ENCODE measurements at places on chromosomes 6 and 20. TPM values are rescaled to one million over a fixed set of nuclear protein-coding genes. Genes with fewer than 3 reads are reported as not detected.

C6orf62 gene
- 66.3 TPM for polyA plus RNA-seq

- no peak for DNase-seq
Measured at GRCh38 chr6:81561071-81561564, 191.4 kb downstream of the TENT5A start.

- no peak for DNase-seq
Measured at GRCh38 chr20:56590888-56591287, 38.2 kb upstream of the TFAP2C start.

PSORS1C1 gene
- 3.0 TPM for polyA plus RNA-seq

LY6G5C gene
- polyA plus RNA-seq: 1.9 TPM

SLC13A3 gene
- 0.19 TPM for polyA plus RNA-seq

DNA sequence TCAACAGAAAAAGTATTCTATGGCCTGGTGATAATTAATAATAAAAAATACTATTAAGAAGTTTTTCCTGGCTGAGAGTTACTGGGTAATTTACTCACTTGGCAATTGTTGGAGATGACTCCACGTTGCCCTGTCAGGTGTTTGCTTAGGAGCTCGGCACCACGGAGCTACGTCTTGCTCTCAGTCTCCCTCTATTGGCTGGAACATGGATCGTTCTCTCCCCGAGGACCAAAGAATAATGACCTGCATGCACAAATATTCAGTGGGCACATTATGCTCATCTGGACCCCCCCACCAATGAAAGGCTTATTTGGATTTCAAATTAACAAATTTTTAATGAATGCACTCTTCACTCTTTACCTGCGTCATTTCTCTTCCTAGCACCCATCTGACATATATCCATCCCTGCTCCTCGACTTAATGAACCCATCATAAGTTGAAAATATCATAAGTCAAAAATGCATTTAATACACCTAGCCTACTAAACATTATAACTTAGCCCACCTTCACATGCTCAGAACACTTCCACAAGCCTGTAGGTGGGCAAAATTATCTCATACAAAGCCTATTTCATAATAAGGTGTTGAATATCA, 71.0 kb upstream of the CD83 start:
- peak; percentile 60 for DNase-seq

DNA sequence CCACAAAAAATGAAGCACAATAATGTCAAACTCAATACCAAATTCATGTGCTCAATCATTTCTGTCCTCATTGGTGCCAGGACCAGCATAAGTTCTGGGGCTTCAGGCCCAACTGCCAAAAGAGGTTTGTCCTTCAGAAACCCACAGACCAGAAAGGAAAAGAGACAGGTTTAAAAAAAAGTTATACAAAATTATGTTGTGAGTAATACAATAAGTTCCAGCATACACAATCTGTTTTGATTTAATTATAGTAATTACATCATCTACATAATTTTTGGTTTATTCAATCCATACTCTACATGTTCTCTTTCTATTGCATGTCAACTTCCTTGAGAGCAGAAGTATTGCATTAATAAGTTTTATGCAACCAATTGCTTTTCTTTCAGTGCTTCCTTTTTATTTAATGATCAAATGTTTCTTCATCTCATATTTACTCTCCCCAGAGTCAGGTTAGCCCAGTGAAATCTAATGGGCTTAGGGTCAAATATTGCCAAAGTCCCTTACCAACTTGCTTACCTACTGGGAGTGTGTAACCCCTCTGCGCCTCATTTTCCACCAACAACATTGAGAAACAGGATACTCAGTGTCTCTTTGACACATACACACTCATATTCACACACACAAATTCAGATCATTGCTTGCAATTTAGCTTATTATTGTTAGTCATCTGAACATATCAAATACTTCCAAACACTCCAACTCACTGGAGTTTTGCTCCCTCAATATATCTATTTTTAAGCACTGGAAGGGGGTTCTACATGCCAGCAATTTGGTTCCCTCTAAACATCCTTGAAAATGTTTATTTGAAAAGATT, 424.4 kb upstream of the MARCKS start:
- DNase-seq: no peak

NKAPL gene
- not detected for polyA plus RNA-seq

DNA sequence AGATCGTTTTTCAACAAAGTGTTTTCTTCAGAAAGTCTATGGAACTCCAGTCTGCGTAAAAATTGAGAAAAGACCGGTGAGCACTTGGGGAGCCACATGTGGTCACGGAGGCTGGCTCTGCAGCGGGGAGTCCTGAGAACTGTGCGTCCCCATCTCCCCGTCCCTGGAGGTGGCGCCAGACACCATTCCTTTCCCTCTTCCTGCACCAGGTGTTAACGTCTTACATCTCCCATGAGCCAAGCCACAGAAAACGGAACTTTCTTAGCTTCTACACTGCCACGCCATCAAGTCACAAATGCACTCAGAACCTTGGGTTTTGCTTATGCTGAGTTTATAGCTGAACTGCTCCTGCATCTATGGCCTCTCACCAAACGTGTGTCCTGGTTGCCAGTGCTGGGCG, 62.6 kb downstream of the GINS1 start:
- DNase-seq: peak; percentile 60

- DNase-seq: no peak
Measured at GRCh38 chr20:10502098-10502526, 67.0 kb downstream of the SLX4IP start.

GRCh38 chr6:22829070-22829469, 259.7 kb downstream of the HDGFL1 start:
- DNase-seq: no peak

DNA sequence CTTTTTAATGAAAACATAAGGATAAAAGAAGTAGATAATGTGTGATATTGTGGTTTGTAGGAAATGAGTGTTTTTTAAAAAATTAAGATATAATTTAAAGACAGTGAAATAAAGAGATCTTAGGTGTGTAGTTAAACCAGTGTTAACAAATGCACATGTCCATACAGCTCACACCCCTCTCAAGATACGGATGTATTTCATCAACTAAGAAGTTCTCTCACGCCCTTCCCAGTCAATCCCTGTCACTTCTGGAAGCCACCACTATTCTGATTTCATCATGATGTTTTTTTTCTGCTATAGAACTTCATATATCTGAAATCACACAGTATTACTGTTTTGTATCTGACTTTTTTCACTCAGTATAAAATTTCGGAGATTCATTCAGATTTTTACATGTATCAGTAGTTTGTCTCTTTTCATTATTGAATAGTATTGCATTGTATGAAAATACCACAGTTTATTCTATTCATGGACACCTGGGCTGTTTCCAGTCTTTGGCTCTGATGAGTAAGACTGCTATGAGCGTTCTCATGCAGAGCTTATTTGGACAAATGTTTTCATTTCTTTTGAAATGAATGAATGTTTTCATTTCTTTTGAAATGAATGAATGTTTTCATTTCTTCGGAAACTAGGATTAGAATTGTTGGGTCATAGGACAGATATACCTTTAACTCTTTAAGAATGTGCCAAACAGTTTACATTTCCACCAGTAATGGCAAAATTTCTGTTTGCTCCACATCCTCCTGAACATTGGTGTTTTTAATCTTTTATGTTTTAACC, 49.7 kb upstream of the ELOVL5 start:
- no peak for DNase-seq

ERVFRD-1 gene
- not detected for polyA plus RNA-seq

DNA sequence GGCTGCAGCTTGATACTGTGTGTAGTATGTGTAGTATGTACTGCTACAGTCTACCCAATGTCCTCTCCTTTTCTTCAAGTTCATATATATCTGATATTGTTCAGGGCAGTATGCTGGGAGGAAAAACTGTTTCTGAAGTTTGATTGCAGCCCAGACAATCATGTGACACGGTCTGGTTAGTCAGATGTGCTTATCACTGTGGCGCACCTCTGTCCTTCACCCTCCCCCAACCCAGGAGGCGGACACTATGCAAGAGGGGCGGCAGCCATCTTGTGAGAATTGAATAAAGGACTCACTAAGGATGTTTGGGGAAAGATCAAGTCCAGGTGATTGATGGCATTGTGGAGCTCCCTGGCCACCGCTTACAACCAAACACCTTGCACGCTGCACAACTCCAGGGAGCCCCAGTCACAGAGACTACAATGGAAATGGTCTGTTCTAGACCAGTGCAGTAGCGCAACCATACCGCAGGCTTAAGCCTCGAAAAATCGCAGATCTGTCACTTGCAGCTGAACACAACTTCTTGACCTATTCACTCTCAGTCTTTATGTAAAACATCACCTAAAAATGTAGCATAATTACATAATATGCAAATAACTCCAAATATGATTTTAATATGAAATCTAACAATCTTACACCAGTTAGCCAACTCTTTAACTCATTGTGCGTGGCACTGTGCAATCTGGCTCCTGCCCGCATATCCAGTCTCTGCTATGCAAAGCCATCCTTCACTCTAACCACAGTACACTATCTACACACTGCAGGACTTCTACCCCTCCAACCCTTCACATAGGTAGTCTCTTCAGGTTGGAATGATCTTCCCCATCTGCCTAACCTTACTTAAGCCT, 79.3 kb downstream of the VGLL2 start:
- no peak for DNase-seq

GRCh38 chr20:56343861-56344381, 14.9 kb upstream of the FAM210B start:
- DNase-seq: peak; percentile 59

GRCh38 chr6:109861946-109862345, 116.2 kb upstream of the GPR6 start:
- no peak for DNase-seq

HCRTR2 gene
- not detected for polyA plus RNA-seq

GRCh38 chr6:144141470-144141869, 8.8 kb upstream of the STX11 start:
- DNase-seq: no peak

FOXQ1 gene
- polyA plus RNA-seq: 3.6 TPM

HLA-DPA1 gene
- not detected for polyA plus RNA-seq

BFSP1 gene
- 5.8 TPM for polyA plus RNA-seq

GRCh38 chr6:7124114-7124513, 16.4 kb downstream of the RREB1 start:
- no peak for DNase-seq

GRCh38 chr6:168248148-168248620, 71.4 kb downstream of the DACT2 start:
- DNase-seq: no peak

MAP3K7 gene
- polyA plus RNA-seq: 12.6 TPM

- DNase-seq: no peak
Measured at GRCh38 chr6:71252960-71253359, 35.7 kb upstream of the OGFRL1 start.

GRCh38 chr20:29123861-29124260, 2133.6 kb upstream of the DEFB115 start:
- DNase-seq: no peak

DNA sequence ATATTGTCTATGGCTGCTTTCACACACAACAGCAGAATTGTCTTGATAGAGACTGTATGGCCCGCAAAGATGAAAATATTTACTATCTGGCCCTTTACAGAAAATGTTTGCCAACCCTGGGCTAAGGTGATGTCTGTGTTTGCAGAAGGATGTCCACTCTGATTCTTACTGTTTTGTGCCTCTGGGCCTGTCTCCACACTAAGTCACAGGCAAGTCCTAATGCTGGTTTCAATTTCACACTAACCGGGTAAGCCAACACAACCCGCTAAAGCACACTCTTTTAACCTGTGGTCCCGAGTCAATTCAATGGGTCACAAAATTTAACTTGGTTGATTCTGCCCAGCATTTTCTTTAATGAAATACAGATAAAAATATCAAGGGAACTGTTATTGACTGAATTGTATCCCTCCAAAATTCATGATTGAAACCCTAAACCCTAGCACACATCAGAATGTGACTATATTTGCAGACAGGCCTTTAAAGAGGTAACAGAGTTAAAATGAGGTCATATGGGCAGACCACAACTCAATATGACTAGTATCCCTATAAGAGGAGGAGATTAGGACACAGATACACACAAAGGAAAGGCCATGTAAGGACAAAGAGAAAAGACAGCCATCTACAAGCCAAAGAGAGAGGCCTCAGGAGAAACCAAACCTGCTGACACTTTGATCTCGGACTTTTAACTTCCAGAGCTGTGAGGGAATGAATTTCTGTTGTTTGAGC, 78.4 kb downstream of the FYN start:
- DNase-seq: no peak

DNA sequence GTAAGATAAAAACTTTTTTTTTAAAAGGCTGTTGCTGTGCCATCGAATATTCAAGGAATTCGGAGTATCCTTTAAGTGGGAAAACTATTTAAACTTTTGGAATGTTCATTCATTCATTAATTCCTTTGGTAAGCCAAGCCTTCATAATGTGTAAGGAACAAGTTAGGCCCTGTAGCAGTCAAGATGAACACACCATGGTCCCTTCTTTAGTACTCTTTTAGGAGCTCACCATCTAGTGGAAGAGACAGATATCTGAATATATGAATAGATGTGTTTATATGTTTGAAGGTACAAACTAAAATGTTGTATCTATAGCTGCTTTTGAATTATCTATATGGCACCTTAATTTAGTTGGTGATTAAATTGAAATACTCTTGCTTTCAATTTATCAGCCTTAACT, 5.8 kb downstream of the SPO11 start:
- peak; percentile 27 for DNase-seq

MOCS3 gene
- polyA plus RNA-seq: 6.0 TPM

DNA sequence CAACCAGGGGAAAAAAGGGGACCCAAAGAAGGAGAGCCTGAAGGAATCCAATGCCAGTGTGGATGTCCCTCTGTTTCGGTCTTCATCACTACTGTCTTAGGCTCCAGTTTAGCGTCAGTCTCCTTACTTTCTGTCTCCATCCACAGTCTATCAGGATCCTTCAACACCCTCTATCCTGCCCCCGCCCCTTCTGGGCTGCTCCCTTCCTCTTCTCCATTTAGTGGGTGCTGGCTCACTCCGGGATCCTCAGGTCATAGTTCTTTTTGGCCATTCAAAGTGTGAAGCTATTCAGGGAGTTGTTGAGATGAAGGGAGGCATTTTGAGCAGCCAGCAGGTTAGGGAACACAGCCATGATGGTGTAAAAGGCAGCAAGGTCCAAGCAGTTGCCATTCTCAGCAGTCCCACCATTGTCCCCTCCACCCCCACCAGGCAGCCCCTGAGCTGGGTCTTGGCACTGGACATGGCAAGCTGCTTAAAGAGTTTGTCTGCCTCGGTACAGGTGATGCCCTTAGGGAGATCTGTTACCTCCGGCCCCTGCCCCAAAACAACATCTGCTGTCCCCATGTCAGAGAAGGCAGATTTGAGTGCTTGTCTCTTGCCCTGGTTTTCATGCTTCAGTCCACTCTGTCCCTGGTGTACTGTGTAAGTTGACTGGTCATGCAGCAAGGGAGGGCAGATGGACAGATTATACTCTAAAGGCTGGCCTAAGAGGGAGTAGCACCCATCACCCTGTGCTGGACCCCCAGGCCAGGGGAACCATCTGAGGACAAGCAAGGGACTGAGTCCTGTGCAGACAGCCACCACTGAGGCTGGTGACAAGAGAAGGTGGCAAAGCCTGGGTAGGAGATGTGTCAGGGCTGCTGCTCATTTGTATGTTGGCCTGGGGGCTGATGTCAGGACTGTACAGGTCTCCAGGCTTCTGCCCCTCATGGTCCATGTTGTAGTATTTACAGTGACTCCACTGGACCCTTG, 842.0 kb downstream of the HACE1 start:
- DNase-seq: no peak

- peak; percentile 9 for DNase-seq
Measured at GRCh38 chr6:108001696-108002231, 43.8 kb upstream of the SEC63 start.
